ENCODE measurements at places on chromosomes 2 and 18. TPM values are rescaled to one million over a fixed set of nuclear protein-coding genes. Genes with fewer than 3 reads are reported as not detected.

KCNK3 gene
- not detected for total RNA-seq

NAT8 gene
- total RNA-seq: not detected

TDRD15 gene
- total RNA-seq: not detected

TBR1 gene
- total RNA-seq: not detected

TMEM37 gene
- not detected for total RNA-seq

CCDC121 gene
- 1.0 TPM for total RNA-seq

R3HDM1 gene
- 16.3 TPM for total RNA-seq

ACVR1C gene
- 0.30 TPM for total RNA-seq

PSTPIP2 gene
- total RNA-seq: 21.1 TPM

RPL37A gene
- 1,590 TPM for total RNA-seq

LOXHD1 gene
- not detected for total RNA-seq

UCN gene
- total RNA-seq: 2.1 TPM

SKOR2 gene
- not detected for total RNA-seq

CLEC4F gene
- not detected for total RNA-seq

ANKRD30B gene
- total RNA-seq: not detected

POMC gene
- total RNA-seq: not detected

RAB6C gene
- total RNA-seq: not detected

OR6B2 gene
- not detected for total RNA-seq

DOCK10 gene
- 0.16 TPM for total RNA-seq

ACSL3 gene
- 89.9 TPM for total RNA-seq

THSD7B gene
- total RNA-seq: not detected

FTCDNL1 gene
- 0.08 TPM for total RNA-seq

C2orf72 gene
- not detected for total RNA-seq

CDK5R2 gene
- total RNA-seq: not detected

ALMS1 gene
- 7.0 TPM for total RNA-seq

LHCGR gene
- not detected for total RNA-seq

ERBB4 gene
- not detected for total RNA-seq

RAD51AP2 gene
- 0.04 TPM for total RNA-seq

IGFBP2 gene
- 2.4 TPM for total RNA-seq

CROCC2 gene
- total RNA-seq: not detected

EFEMP1 gene
- 215 TPM for total RNA-seq

EVA1A gene
- 33.5 TPM for total RNA-seq

SERPINB3 gene
- total RNA-seq: 9.4 TPM

MC4R gene
- not detected for total RNA-seq

DES gene
- not detected for total RNA-seq

REG1B gene
- total RNA-seq: not detected

OBSL1 gene
- total RNA-seq: 29.7 TPM
